ENCODE measurements at places on chromosomes 7 and 10.

- DNase-seq: no peak
Observed at GRCh38 chr7:98241674-98242241, 10.3 kb downstream of the TECPR1 start.

- DNase-seq: no peak
Observed at GRCh38 chr10:74738985-74739567, 87.3 kb upstream of the KAT6B start.

DNA sequence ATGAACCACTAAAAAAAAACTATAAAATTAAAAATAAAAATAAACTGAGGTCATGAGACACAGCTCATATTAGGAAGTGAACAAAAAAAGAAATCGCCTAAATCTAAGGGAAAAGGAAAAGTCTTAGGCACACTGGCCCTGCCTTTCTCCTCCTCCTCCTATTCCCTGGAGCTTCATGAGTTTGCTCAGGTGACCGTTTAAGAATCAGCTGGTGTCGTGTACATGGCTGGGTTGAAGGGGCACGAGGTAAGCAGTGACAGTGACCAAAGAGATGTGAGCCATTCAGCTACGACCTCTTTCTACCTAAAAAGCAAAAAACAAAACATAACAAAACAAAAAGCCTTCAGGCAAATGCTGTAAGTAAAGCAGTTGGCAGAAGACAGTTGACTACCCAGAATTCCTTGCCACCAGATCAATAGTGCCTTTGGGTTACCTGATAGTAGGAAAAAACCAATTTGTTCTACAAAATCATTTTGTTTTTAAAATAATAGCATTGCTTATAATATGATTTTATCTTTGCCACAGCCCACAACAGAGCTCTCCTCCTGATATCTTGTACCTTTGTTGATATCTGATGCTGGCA, 135.4 kb downstream of the DOCK4 start:
- DNase-seq: no peak

DNA sequence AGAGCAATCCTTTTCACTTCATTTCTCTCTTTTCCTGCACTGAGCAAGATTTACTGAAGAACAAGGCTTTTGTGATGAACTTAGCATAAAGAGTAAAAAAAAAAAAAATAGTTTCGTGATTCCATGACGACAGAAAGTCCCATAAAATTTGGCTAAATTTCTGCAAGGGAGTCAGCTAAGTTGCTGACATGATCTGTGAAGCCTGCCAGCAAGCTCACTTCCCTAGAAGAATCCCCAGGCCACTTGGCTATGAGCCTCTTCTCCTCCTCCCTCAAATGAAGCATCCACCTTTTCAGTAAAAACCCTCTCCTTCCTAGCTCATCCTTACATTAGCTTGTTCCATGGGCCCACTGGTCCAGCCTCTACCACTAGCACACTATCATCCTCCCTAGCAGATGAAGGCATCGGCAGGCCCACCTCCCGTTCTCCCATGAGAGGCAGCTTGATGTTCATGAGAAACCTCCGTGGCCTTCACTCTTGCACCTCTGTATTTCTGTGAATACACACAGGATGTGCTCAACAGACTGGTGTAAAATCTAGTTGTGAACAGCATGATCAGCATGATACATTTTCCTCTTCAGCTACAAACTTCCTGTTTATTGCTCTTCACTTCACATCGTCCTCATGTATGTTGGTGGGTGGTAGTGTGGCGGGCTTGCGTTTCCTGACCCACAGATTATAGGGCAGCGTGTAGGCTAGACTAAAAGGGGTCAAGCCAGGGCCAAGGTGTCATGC, 30.9 kb downstream of the GIMAP8 start:
- DNase-seq: no peak

DNA sequence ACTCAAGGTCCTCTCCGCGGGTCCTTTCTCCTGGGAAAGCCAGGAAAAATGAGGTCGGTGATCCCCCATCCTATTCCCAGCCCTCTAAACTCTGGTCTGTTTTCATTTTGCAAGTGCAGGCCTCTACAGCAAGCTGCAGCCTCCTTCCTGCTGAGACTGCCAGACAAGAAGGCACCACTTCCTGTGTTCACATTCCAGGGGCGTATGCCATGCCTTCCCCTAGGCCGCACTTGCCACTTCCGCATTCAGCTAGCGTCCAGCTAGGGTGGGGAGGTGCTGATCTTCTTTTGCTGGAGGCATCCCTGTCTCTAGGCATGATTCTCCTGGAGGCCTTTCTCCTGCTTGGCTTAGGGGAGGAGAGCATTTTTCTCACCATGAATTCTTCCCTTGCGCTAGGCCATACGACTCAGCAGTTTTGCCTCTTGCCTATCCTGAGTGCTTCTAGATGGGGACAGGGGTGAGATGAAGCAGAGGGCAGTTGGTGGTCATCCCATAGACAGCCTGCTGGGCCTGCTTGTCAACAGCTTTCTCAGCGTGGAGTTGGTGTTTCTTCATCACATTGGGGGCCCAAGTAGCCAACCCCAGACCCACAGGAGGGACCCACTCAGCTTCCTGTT, 328.9 kb downstream of the RPS24 start:
- no peak for DNase-seq

GRCh38 chr7:151757274-151757673, 119.6 kb downstream of the PRKAG2 start:
- no peak for DNase-seq

DNA sequence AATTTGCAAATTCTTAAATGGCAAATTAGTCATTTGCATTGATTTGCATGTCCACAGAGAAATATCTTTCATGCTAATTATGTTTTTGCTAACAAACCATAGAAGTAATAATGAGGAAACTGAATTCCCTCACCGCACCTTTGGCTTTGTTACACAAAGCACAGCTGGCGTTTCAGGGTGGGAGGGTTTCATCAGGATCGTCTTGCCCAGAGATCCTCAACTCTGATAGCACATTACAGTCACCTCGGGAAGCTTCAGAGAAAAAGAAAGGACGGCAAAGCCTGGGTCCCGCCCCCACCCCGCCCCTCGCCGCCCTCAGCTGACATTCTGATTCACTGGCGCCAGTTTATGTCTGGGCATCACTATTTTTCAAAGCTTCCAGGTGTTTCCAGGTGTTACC, 119.4 kb downstream of the PTPRN2 start:
- no peak for DNase-seq

GRCh38 chr7:82404094-82404493, 39.5 kb downstream of the CACNA2D1 start:
- no peak for DNase-seq
